Mesothelial cell of epicardium (in vitro differentiated cells): ENCODE measurements at places on chromosomes 5 and 9. TPM values are rescaled to one million over a fixed set of nuclear protein-coding genes. Genes with fewer than 3 reads are reported as not detected.

- no peaks in the 10 kb centered on the region for H3K4me1 ChIP-seq
- DNase-seq = no peak
- no peak overlapping the region for H3K4me3 ChIP-seq
- H3K27ac ChIP-seq = no peak overlapping the region
Measured at GRCh38 chr5:95520206-95520605, 34.6 kb downstream of the SKIC3 start.

DNA sequence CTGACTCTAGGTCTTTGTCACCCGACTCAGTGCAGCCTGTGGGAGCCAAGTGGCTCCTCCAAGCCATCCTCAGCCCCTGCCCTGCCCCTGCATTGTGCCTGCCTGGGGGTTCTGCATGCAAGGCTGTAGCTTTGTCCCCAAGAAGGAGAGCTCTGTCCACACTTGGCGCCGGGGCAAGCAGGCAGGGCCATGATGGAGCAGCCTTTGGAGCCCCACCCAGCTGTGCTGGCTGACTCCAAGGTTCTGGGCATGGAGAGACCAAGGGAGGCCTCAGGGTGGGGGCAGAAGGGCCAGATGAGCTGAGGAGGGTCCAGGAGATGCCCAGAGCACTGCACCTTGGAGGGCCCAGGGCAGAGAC is 226.2 kb downstream of the CACNA1B start:
- H3K27ac ChIP-seq = no peak overlapping the region
- no peaks in the 10 kb centered on the region for H3K27me3 ChIP-seq
- no peak overlapping the region for H3K4me3 ChIP-seq
- peaks cover 3% of the 10 kb centered on the region for H3K4me1 ChIP-seq
- no peaks in the 10 kb centered on the region for H3K36me3 ChIP-seq

DNA sequence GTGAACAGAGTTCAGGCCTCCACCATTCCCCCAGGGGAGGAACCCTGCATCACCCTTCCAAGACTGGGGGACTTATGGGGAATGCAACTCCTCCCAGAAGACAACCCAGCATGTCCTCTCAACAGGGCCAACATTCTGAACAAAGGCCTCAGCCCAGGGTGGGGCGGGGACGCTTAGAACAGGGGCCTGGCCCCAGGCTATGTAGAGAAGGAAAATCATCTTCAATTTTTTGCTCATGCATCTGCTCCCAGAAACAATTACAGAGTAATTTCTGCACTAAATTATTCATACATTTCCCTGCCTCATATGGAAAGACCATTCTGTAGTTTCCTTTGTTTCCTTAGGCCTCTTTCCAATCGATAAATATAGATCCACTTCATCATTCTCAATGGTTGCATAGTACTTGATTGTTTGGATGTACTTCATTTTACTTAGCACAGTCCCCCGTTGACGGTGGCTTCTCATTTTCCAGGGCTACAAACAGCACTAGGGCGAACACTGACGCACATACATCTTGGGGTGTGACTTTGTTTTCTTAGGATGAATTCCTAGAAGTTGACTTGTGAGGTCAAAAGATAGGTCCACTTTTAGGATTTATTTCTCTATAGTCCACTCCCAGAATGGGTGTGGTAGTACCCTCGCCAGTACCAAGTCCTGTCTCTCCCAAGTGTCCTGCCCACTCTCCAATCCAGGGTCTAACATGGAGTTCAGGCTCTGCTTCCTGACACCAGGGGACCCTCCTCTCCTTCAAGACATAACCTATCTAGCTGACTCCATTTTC is 27.2 kb upstream of the SMU1 start:
- H3K27me3 ChIP-seq = no peaks in the 10 kb centered on the region
- DNase-seq = no peak
- H3K4me3 ChIP-seq = no peak overlapping the region
- peak overlapping the region; percentile 66 for H3K27ac ChIP-seq

GRCh38 chr9:107875571-107875980 is 386.0 kb upstream of the KLF4 start:
- no peak overlapping the region for H3K4me3 ChIP-seq
- no peaks in the 10 kb centered on the region for H3K27me3 ChIP-seq
- H3K36me3 ChIP-seq = no peaks in the 10 kb centered on the region

DNA sequence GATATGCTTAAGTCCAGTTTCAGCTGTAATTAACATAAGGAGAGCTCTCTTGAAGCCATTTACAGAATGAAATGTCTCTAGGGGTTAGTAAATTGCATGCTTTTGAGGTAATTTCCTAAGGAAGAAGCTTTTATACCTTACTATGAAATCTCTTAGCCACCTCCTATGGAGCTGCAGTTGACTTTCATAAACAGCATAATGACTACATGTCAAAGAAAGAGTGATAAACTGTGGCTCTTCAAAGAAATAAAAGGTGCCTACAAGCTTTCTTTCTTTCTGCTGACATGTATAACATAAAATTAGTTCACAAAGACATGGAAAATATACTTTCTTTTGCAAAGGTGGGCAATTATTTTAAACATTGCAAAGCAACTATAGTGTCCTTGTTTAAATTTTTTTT is 90.8 kb downstream of the TMEM167A start:
- no peak for DNase-seq
- peaks cover 29% of the 10 kb centered on the region for H3K4me1 ChIP-seq
- H3K4me3 ChIP-seq = no peak overlapping the region
- no peak overlapping the region for H3K27ac ChIP-seq
- H3K36me3 ChIP-seq = no peaks in the 10 kb centered on the region
- no peaks in the 10 kb centered on the region for H3K27me3 ChIP-seq

DNA sequence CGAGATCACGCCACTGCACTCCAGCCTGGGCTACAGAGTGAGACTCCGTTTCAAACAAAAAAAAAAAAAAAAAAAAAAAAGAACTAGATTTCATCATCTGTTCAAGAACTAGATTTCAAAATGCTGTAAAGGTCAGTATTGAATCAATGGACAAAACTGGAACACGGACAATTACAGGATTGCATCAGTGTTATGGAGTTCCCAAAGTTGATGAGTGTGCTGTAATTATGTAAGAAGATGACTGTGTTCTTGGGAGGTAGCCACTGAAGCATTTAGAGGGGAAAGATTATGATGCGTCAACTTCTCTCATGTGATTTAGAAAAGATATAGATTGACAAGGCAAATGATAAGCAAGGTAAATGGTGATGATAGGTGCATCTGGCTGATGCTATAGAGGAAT is 6.5 kb downstream of the FAM240B start:
- no peak overlapping the region for H3K4me3 ChIP-seq
- DNase-seq = no peak
- H3K27me3 ChIP-seq = peaks cover 32% of the 10 kb centered on the region
- no peak overlapping the region for H3K27ac ChIP-seq

DNA sequence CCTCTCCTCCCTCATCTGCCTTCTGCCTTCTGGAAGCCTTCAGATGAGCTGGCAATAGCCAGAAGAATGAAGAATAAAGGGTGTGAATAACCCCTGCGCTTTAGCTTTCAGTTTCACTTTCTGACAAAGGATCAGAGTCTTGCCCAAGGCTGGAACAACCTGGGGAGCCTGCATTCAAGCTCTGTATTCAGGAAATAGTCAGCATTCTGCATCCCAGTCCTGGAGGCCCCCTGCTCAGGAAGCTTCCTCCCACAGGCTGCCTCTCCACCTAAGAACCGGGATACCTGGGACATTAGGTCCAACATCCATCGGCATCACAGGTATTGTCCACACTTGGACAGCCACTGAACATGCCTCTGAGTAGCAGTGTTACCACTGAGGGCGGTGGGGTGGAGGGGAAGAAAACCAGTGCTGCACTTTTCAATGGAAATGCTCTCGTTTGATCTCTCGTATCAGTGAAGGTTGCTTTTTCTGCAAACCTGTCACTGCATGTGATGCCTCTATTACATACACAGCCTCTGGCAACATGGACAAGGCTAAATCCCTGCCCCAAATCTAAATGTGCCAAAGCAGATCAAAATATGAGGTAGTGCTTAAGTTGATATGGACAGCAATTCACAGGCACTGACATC is 39.8 kb upstream of the ACO1 start:
- H3K27me3 ChIP-seq = peaks cover 13% of the 10 kb centered on the region
- H3K27ac ChIP-seq = no peak overlapping the region
- H3K36me3 ChIP-seq = no peaks in the 10 kb centered on the region

DNA sequence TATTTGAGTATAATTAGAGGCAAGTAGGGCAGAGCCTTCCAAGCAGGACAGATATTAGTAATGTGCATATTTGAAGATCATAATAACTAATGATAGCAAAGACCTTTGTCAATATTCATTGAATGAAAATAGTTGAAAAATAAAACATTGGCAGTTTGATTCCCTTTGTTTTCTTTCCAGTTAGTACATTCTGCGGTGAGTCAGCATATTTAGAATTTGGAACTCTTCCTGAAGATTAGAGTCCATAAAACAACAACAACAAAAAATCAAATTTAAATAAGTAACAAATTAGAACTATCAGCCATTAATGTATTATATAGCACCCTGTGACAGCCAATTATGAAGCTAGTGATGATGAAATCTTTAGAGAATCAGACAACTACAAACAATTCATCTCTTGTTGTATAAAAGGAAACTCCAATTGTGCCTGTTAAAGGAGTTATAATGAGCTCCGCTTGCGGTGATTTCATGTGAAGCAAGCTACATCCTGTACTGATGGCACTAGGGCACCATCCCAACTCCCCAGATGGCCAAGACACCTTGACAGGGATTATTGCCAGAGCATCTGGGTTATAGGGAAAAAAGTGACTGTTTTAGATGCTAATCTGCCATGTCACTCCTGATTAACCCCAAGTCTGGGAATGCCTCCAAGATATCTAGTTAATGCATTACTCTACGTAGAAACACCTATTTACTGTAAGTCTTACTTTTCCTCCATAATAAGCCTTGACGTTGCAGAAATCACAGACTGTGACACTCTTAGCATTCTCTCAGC is 6.8 kb downstream of the IFNA8 start:
- H3K27ac ChIP-seq = no peak overlapping the region
- no peaks in the 10 kb centered on the region for H3K36me3 ChIP-seq
- no peaks in the 10 kb centered on the region for H3K4me1 ChIP-seq
- H3K4me3 ChIP-seq = no peak overlapping the region

DNA sequence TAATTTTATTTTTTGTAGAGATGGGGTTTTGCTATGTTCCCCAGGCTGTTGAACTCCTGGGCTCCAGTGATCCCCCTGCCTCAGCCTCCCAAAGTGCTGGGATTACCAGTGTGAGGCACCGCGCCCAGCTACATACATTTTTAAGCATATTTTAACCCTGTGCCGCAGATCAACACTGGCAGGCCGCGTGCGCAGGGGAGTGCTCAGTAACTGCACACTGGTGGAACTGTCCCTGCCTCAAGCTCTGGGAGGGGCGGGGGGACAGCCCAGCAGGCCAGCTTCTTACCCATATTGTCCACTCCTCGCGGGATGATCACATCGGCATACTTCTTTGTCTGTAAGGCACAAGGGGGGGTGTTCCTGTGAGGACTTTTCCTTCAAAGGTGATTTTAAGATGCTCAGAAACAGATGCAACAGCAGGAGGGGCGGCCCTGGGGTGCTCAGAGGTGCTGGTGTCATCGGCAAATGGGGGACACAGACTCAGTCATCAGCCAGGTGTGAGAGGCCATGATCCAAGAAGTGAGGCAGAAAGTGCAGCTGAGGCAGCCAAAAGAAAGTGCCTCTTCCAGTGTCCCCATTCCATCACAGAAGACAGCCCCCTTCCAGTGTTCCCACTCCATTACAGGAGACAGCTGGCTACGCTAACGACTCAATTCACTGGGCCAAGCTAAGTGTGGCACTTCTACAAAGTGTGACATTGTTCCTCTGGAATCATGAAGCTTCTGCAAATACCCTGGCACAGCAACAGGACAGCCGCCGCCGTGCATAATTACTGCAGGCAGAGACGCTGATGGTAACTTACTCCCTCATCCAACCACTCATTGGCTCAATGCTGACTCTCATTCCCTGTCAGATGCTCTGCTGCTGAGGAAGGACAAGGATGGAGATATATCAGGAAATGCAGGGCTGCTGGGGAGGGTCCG is 5.2 kb downstream of the UCK1 start:
- H3K4me1 ChIP-seq = peaks cover 7% of the 10 kb centered on the region
- H3K36me3 ChIP-seq = peaks cover 18% of the 10 kb centered on the region
- H3K27me3 ChIP-seq = no peaks in the 10 kb centered on the region
- DNase-seq = no peak
- no peak overlapping the region for H3K27ac ChIP-seq
- H3K4me3 ChIP-seq = no peak overlapping the region

Gene SLC6A3
- total RNA-seq = 0.04 to 0.07 TPM in 2 of 3 replicates, not detected in the other

Gene NTNG2
- 6.4 to 8.3 TPM (median 8.1 TPM) in 3 replicates for total RNA-seq

Gene ZMYND19
- 31.1 to 33.2 TPM (median 31.9 TPM) in 3 replicates for total RNA-seq

Gene SPATA6L
- total RNA-seq = 5.5 to 6.7 TPM (median 6.1 TPM) in 3 replicates

Gene GFPT2
- 14.9 to 16.3 TPM (median 15.7 TPM) in 3 replicates for total RNA-seq
